ENCODE measurements at places on chromosomes 11 and 22.
A peak's percentile ranks its signal among the peaks of the same experiment; 100 is the strongest.

DNA sequence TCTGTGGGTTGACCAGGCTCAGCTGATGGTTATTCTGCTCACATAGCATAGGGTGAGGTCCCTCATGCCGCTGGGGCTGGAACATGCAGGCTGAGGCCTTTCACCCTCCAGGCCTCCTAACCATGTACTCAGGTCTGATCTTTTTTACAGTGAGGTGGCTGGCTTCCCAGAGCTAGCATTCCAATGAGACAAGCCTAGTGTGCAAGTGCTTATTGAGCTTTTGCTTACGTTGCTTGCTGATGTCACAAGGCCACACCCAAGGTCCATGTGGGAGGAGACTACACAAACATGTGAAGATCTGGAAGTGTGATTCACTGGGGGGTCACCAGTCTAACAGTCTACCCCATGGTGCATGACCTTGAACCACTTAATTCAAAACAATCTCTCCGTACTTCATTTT is 33.9 kb downstream of the ISX start:
- H3K27ac ChIP-seq = no peak overlapping the region
- H3K4me3 ChIP-seq = no peak overlapping the region
- H3K4me1 ChIP-seq = no peaks in the 10 kb centered on the region
- DNase-seq = no peak

GRCh38 chr11:27305751-27306150 is 57.3 kb downstream of the CCDC34 start:
- no peak overlapping the region for H3K4me3 ChIP-seq
- H3K27me3 ChIP-seq = no peaks in the 10 kb centered on the region
- H3K36me3 ChIP-seq = no peaks in the 10 kb centered on the region
- no peak for DNase-seq
- no peaks in the 10 kb centered on the region for H3K4me1 ChIP-seq
- no peak overlapping the region for H3K27ac ChIP-seq

GRCh38 chr11:105027678-105028077 is 4.7 kb upstream of the CASP5 start:
- H3K4me3 ChIP-seq = no peak overlapping the region
- no peak for DNase-seq
- peaks cover 8% of the 10 kb centered on the region for H3K4me1 ChIP-seq
- no peaks in the 10 kb centered on the region for H3K27me3 ChIP-seq
- H3K27ac ChIP-seq = no peak overlapping the region

DNA sequence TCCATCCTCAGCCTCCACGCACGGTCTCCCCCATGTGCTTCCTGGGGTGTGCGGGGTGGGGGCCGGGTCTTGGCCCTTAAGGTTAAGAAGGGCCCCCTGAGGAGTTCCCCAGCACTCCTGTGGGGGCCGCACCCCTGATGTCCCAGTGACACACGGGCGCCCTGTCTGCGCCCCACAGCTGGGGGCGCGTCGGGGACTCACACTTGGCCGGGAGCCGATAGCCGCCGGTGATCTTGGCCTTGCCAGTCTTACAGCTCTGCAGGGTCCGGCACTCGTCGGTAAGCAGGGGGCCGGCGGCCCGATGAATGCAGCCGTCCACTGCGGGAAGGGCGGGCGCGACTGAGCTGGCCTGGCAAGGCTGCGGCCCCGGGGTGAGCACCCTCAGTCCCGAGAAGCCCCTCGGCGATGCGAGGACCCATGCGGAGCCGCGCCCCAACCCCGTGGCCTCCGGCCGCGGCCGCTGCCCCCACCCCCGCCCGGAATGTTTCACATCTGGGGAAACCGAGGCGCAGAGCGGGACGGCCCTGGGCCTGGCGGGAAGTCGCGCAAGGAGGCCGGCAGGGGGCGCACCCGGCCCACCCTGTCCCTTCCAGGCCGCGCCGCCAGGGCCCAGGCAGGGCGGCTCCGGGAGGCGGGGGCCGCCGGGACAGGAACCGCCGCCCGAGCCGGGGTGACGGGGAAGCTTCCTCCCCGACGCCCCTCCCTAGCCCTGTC is 13.9 kb downstream of the OTUB1 start:
- peaks cover 3% of the 10 kb centered on the region for H3K27me3 ChIP-seq
- peak; percentile 63 for DNase-seq
- H3K4me1 ChIP-seq = peaks cover 28% of the 10 kb centered on the region
- no peak overlapping the region for H3K27ac ChIP-seq
- H3K36me3 ChIP-seq = peaks cover 28% of the 10 kb centered on the region
- H3K4me3 ChIP-seq = peak overlapping the region; percentile 41

DNA sequence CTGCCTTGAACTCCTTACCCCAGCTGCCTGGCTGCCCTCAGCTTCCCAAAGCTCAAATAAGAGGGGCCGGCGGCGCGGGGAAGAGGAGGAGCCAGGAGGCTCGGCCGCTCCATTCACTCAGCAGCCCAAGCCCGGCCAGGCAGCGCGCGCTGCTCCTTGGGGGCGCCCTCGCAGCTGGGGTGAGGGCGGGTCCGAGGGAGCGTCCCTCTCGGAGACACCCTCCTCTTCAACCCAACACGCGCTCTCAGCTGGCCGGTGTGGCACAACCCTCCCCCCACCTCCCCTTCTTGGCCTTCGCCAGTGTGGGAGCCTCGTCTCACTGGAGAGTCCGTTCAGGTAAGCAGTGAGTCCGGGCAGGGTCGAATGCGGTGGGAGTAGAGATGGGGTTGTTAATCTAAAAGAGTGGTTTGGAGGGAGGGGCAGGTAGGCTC is at the start of gene WT1:
Gene WT1, minus strand, starts transcription at position 29 of the 431 bp plus-strand sequence.
- no peak within 1 kb of the TSS for H3K4me3 ChIP-seq
- peaks cover 91% of the 10 kb centered on the region for H3K27me3 ChIP-seq
- peaks cover 59% of the 10 kb centered on the region for H3K4me1 ChIP-seq
- no peak for DNase-seq

GRCh38 chr11:18379201-18379600 is 15.2 kb upstream of the LDHA start:
- no peak for DNase-seq
- H3K4me3 ChIP-seq = no peak overlapping the region
- peaks cover 16% of the 10 kb centered on the region for H3K4me1 ChIP-seq
- no peak overlapping the region for H3K27ac ChIP-seq
- no peaks in the 10 kb centered on the region for H3K27me3 ChIP-seq
- no peaks in the 10 kb centered on the region for H3K36me3 ChIP-seq

DNA sequence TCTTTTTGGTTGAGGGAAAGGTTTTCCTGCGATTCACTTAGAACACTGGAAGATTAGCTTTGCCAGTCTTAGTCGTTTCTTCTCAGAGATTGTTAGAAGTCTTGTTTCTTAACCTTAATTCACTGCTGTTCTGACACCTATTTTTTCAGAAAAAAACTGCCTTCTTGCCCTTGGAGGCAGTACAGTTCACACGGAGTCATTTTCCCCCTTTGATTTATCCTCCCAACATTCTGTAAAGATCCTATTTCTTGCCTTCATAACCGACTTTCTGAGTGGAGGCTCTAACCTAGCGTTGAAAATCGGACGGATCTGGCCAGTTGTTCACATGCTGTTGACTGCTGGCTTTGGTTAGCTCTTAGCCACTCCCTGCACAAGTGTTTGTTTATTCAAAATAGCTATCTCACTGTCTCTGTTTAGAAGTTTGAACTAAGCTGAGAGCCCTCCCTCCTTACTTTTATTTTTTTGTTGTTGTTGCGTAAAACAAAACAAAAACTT is 737 bp downstream of the BCL2L13 start:
- peak overlapping the region; percentile 85 for H3K4me3 ChIP-seq
- peak overlapping the region; percentile 98 for H3K27ac ChIP-seq
- peaks cover 24% of the 10 kb centered on the region for H3K4me1 ChIP-seq
- DNase-seq = no peak

DNA sequence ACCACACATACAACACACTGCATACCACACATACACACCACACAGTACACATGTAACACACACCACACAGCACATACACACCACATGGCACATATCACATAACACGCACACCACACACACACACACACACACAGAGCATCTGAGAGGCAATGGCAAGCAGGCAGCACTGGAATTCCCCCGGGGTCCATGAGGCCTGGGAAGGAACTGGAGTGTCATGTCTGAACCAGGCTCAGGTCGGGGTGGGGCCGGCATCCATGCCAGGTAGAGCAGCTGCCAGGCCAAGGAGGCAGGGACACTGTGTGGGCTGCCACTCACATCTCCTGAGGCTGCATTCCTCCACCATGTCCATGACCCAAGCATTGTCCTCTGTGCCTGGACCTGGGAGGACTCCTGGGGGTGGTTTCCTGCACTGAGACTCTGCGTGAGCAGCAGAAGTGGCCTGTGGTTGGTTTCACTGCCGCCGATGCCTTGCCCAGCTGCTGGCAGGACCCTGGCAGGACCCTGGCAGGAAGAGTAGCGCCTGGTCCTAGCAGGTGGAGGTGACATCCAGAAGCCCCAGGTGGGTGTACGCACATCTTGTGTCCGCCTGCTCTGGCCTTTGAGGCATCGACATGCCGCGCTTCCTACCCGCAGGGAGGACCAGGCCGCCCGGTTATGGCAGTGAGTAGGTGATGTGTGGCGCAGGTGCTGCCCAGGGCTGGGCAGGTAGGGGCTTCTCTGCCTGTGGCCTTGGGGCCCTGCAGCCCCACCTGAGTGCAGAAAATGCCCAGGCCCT is 1280.4 kb downstream of the TBC1D22A start:
- no peak overlapping the region for H3K4me3 ChIP-seq
- H3K36me3 ChIP-seq = no peaks in the 10 kb centered on the region
- H3K4me1 ChIP-seq = no peaks in the 10 kb centered on the region
- DNase-seq = no peak
- H3K27me3 ChIP-seq = no peaks in the 10 kb centered on the region

DNA sequence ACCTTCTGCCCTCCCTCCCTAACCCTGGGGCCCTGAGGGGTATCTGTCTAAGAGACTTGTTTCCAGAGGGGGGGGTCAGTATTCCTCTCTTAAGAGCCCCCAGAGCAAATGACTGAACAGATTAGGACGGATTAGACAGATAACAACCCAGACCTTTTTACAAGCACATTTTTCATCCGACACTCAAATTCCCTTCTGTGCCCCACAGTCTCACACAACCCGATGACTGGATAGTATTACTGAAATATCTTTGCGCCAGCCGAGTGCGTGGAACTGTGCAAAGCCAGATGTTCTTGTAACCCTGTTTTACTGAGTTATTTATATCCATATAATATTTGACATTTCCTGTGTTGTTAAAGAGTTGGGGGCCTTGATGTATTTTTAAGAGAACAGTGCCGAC is 30.9 kb upstream of the FLI1 start:
- no peak for DNase-seq
- H3K36me3 ChIP-seq = no peaks in the 10 kb centered on the region
- H3K27me3 ChIP-seq = no peaks in the 10 kb centered on the region
- H3K4me1 ChIP-seq = no peaks in the 10 kb centered on the region
- H3K4me3 ChIP-seq = no peak overlapping the region

DNA sequence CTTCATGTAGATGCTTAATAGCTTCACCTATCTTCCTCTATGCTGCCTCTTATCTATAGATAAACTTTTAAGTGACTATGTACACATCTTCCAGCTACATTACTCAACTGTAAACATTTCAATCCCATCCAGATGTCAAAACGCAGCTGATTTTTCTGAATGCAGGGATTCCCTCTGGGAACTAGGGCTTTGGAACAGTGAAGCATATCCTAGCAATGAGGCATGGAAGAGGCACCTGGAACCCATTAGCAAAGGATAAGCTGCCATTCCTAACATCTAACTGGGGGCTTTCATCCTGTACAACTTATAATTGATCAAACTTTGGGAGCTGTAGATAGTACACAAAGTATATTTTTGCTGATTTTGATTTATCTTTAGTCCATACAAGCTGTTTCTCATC is 40.8 kb upstream of the OPCML start:
- DNase-seq = no peak
- H3K4me1 ChIP-seq = no peaks in the 10 kb centered on the region
- no peaks in the 10 kb centered on the region for H3K36me3 ChIP-seq
- H3K4me3 ChIP-seq = no peak overlapping the region
- H3K27ac ChIP-seq = no peak overlapping the region

DNA sequence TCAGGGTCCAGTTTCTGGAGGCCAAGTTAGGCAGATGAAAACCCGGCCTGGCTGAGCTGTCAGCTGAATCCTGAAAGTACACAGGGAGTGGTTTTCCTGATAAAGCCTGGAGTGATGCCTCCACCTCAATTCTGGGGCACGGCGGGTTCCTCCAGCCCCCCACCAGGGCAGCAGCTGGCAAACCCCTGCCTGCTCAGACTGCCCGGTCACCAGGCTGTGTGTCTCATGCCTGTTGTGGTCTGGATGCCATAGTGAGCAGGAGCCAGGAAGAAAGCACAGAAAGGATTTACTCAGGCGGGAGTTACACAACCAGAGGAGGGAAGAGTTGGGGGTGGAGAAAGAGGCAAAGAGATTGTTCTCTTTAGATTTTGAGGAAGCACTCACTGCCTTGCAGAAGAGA is 119.9 kb upstream of the RASSF10 start:
- H3K27ac ChIP-seq = no peak overlapping the region
- no peaks in the 10 kb centered on the region for H3K36me3 ChIP-seq
- no peak overlapping the region for H3K4me3 ChIP-seq
- H3K4me1 ChIP-seq = no peaks in the 10 kb centered on the region
- H3K27me3 ChIP-seq = peaks cover 6% of the 10 kb centered on the region

GRCh38 chr22:36481393-36482168 is at the start of gene TXN2:
TXN2 (minus strand) TSS chr22:36481640; CDS start chr22:36480837, 803 bp downstream.
- no peaks in the 10 kb centered on the region for H3K27me3 ChIP-seq
- peak within 1 kb of the TSS; percentile 67 for H3K4me3 ChIP-seq
- H3K27ac ChIP-seq = peak within 1 kb of the TSS; percentile 99
- H3K36me3 ChIP-seq = peaks cover 33% of the 10 kb centered on the region
- H3K4me1 ChIP-seq = peaks cover 22% of the 10 kb centered on the region
- peak; percentile 96 for DNase-seq

DNA sequence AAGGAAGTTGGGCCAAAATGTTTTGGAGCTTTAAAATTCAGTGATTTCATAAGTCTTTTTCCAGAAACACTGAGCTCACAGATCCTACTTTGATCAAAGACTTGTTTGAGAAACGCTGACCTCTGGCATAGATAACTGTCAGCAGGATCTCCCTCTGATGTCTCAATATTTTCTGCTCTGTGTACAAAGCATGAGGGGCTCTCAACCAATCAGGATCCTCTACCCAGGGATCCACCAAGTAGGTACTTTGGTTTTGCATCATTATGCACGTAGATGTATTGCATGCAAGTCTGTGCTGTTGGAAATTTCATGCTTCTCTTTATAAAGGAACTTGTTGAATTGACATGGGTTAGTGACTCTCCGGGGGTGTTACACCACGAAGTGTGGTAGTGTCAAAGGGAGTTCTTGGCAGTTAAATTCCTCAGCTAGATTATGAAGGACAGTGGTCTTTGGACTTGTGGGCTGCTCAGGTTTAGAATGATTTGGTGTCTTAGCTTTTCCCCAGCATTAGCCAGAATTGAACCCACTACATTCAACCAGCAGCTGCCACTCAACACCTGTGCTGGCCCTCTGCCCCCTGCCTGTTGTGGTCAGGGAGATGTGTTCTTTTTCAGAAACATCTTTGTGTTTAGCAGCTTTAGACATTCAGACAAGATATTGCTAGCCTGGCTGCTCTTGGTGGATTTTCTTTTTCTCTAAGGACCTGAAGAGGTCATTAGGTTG is 1.7 kb upstream of the DIXDC1 start:
- no peaks in the 10 kb centered on the region for H3K36me3 ChIP-seq
- H3K4me1 ChIP-seq = peaks cover 34% of the 10 kb centered on the region
- no peak for DNase-seq
- H3K4me3 ChIP-seq = no peak overlapping the region
- no peak overlapping the region for H3K27ac ChIP-seq
- H3K27me3 ChIP-seq = no peaks in the 10 kb centered on the region
